ENCODE measurements at places on chromosomes 16 and 17.

DNA sequence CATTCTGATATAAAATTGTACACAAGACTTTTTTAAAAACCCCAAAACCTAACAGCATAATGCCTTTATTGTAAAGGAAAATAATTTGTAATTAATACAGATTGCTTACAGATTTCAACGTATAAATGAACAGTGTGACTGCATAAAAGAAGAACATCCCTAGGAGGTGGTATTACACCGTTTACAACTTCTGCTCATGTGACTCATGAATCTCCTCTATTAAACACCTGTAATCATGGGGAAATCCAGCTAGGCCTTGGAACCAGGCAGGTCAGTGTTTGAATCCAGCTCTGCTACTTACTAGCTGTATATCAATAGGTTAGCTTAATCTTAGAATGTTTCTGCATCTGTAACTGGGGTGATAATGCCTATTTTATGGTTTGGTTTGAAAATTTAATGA lies 15.2 kb downstream of the RABEP1 start:
- DNase-seq: no peak

DNA sequence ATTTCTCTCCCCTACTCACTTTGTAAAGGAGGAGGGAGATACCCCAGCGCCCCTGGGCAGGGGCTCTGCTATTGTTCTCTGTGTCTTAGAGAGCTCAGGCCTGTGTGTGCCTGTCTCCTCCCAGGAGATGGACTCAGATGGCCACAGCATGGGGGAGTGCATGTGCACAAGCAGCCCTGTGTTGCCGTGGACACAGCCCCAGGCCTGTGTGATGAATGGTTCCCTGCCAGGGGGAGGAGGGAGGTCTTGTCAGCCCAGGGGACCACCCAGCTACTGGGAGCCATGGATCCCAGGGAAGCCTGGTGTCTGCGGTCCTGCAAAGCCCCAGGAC lies 26.3 kb downstream of the GINS2 start:
- DNase-seq: no peak

DNA sequence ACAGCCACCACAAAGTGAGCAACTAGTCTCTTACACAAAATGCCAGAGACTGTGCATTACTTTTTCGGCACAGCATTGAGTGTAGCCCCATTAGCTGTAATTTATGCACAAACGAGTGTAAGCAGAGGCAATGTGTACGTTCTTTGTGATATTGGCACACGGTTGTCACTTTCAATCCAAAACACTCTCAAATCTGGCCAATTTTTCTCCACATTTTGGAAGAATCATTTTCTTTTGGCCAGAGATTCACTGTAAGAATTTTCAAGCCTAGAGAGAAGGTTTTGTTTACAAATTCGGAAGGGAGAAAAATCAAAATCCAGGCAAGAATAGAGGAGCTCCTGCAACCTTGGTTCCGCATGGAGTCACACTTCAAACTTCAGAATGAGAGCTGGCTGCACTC lies 15.4 kb upstream of the KIF2B start:
- DNase-seq: no peak

DNA sequence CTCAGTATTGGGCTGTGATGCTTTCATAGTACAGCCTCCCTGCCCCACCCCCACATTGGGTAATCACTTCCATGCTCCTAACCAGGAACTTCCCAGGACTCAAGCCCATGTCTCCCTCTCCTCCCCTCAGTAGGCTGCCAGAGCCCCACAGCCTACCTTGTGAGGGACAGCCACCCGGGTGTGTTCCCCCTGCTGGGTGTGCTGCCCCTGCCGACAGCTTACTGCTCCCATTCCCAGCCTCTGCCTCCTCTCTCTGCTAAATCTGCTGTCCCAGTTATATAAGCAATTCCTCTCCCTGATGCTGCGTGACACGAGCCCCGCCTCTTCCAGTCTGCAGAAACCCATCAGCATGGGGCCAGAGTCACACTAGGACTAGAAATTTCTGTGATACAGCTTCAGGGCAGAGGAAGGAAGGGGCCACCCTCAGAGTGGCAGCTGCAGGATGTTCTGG lies at the start of gene RSKR:
RSKR (minus strand) TSS at position 255 of the 451 bp plus-strand sequence; CDS start at position 231, 24 bp downstream.
- DNase-seq: no peak

GRCh38 chr16:2143878-2144485 lies 4.4 kb upstream of the RAB26 start:
- DNase-seq: no peak

GRCh38 chr16:23323224-23324030 lies 21.3 kb downstream of the SCNN1B start:
- DNase-seq: no peak

GRCh38 chr16:29702269-29702668 lies 23.3 kb downstream of the QPRT start:
- DNase-seq: no peak

- no peak for DNase-seq
Observed at GRCh38 chr17:82860606-82861392, 21.0 kb upstream of the ZNF750 start.

DNA sequence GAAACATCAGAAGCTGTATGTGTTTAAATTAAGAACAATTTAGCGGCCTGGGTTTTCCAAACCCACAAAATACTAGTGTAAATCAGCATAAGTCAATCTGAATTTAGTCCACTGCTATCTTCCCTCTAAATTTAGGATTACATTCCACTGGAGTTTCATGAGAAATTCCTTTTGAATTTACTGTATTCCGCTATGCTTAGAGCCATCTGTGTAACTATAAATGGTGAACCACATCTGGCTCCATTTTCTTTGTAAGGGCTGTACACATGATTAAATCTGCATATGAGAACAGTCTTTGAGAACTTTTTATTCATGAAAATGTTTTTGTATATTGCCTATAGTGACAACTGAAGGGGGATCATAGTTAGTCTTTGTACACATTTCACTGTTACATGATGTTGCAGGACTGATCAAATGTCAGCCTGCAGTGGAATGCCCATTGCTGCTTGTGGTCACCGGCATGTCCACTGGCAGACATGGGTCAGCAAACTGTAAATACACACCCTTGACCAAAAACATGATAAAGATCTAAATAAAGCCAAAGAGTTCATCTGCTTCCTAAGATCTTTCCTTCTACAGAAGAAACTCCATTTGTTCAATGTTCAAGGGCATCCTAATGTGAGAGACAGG lies 36.8 kb downstream of the RPGRIP1L start:
- DNase-seq: no peak

GRCh38 chr16:16015849-16016248 lies 66.4 kb downstream of the ABCC1 start:
- no peak for DNase-seq

- DNase-seq: no peak
Observed at GRCh38 chr16:19688396-19689024, 29.5 kb downstream of the KNOP1 start.

DNA sequence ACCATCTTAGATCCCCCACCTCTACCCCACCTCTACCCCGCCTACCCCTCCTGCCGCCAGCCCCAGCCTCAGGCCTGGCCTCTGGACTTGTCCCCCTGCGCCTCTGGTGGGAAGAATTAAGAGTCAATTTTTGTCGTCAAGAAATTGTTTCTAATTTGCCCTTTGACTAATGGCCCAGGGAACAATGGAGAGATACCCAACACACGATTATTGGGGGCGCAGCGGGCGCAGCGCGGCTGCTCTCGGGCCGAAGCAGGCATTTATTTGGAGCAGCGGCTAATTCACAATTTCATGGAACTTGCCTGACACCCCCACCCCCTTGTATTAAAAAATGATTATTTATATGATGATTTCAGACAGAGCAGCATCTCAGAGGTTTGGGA lies 4.4 kb upstream of the BAHCC1 start:
- DNase-seq: no peak

- DNase-seq: no peak
Observed at GRCh38 chr17:29870836-29871465, 59.1 kb downstream of the SSH2 start.

DNA sequence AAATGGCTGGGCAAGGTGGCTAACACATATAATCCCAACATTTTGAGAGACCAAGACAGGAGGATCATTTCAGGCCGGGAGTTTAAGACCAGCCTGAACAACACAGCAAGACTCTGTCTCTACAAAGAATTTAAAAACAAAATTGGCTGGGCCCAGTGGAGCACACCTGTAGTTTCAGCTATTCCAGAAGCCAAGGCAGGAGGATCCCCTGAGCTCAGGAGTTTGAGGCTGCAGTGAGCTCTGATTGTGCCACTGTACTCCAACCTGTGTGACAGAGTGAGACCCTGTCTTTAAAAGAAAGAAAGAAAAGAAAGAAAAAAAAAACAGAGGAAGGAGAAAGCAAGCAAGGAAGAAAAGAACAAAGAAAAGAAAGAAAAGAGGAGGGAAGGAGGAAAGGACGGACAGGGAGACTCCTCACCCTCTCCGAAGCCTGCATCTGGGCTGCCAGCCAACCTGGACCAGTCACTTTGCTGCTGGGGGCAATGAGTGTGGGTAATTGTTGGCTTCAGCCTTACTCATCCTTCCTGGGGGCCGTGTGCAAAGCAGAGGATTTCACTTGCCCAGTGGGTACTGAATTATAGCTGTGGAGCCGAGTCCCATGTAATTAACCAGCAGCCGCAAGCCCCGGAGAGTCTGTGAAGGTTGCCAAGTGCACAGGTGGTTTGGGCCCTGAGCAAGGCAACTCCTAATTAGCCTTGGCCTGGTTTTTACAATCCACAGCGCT lies 6.7 kb upstream of the MT4 start:
- DNase-seq: no peak

GRCh38 chr17:5138616-5139457 lies 23.0 kb downstream of the USP6 start:
- no peak for DNase-seq

- DNase-seq: no peak
Observed at GRCh38 chr16:89695086-89695874, 6.2 kb downstream of the SPATA2L start.

DNA sequence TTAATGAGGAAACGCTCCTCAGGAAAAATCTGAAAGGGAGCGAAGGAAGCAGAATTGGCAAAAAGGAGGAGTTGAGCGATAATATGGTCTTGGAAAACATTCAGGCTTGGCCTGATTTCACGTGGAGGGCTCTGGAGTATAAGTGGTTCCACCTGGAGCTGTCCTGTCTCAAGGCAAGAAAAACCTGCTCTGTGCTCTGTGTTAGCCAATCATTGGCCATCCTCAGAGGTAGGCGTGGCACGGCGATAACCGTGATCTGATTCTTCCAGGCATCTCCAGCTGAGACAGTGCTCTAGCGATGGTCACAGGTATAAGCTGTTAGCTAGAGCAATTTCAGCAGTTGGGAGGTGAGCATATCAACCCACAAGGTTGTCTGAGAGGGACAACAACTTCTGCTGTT lies 450.5 kb upstream of the MAF start:
- DNase-seq: no peak

- DNase-seq: no peak
Observed at GRCh38 chr17:6996256-6997011, 585 bp downstream of the ALOX12 start.

- DNase-seq: no peak
Observed at GRCh38 chr17:2363851-2364762, 26.8 kb downstream of the SGSM2 start.

DNA sequence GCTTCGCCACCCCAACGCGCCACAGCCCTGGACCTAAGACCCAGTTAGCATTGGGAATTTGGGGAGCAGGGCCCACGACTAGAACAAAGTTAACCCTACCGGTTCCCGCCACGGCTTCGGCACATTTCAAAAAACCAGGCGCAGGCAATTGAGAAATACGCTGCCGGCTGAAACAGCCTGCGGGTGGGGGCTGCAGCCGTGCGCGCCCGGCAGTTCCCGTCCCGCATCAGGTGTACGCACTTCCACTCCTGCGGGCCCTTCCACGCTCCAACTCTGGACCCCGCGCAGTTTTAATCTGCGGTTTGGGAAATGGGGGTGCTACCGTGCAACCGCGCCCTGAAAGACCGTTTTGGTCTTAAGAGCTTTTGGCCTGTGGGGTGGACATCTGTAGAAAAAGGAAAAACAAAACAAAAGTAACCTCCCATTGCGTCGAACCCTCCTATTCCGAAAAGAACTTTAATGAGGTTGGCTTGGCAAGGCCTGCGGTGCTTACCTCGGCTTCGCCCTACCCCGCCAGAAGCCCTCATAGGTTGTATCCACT lies 7.1 kb downstream of the IRX5 start:
- DNase-seq: no peak

GRCh38 chr16:90084215-90084950 lies 7.3 kb upstream of the PRDM7 start:
- DNase-seq: no peak

DNA sequence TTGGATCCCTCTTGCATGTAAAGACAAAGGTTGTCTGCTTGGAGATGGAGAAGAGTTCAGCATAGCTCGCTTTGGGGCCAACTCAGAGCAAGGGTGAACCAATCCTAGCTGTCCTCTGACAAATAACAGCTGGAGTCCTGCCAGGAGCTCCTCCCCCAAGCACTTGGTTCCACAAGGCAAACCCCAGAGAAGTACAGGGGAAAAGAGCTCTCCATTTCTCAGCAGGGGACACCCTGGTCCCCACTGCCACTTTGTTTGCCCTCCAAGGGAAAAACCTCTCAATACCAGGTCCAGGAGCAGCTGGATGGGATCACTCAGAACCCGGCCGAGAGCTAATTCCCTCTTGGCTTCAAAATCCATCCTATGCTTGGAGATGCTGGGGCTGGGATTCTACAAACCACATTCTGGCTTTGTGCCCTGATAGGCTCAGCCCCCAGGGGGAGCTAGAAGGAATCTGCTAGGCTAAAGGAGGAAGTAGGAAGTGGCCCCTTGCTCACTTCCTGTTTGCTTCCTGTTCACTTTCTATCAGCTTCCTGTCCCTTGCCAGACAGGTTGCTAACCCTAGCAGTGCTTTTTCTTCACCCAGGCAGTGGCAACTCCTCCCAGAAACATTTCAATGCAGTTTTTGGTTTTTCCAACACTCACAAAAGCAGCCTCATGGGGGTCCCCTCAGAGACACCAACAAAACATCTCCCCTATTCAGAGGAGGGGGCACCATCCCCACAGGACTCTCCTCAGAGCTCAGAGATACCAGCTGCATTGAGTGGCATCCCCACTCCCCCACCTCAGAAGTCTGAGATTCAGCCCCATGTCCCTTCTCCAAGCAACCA lies 30.7 kb downstream of the CDRT4 start:
- DNase-seq: peak; percentile 47

GRCh38 chr17:81000631-81001357 lies 9.2 kb downstream of the CHMP6 start:
- DNase-seq: no peak

GRCh38 chr16:17590711-17591654 lies 120.2 kb upstream of the XYLT1 start:
- no peak for DNase-seq

DNA sequence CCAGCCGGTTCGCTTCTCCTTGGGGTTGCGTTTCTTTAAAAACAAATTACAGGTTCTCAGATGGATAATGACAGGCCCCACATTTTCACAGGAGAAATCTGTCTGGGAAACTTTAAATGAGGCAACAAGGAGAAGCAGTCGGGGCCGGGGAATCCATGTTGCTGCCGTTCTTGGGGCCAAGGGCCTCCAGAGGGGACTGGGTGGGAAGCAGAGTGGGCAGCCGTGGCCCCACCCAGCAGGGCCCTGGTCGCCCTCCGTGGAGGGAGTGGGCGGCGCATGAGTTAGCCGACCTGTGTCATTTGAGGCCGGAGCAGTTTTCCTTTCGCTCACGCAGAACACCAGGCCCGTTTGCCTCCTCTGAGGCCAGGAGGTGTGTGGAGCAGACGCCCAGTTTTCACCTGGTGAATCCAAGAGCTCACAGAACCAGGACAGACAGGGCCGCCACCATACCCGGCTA lies 207.7 kb upstream of the CIBAR2 start:
- no peak for DNase-seq

Data from HT-29 (cell line).